ENCODE measurements at places on chromosomes 12 and 14. TPM values are rescaled to one million over a fixed set of nuclear protein-coding genes. Genes with fewer than 3 reads are reported as not detected.

GPHN gene
- polyA plus RNA-seq, result 1.3 TPM

IL26 gene
- polyA plus RNA-seq, result not detected

CLEC6A gene
- polyA plus RNA-seq, result 3.4 TPM

- no peaks in the 10 kb centered on the region for H3K36me3 ChIP-seq
- no peaks in the 10 kb centered on the region for H3K27me3 ChIP-seq
- H3K4me1 ChIP-seq, result no peaks in the 10 kb centered on the region
- no peak overlapping the region for H3K27ac ChIP-seq
These were observed 16.7 kb upstream of the PRKCH start for GRCh38 chr14:61304688-61305087.

DNA sequence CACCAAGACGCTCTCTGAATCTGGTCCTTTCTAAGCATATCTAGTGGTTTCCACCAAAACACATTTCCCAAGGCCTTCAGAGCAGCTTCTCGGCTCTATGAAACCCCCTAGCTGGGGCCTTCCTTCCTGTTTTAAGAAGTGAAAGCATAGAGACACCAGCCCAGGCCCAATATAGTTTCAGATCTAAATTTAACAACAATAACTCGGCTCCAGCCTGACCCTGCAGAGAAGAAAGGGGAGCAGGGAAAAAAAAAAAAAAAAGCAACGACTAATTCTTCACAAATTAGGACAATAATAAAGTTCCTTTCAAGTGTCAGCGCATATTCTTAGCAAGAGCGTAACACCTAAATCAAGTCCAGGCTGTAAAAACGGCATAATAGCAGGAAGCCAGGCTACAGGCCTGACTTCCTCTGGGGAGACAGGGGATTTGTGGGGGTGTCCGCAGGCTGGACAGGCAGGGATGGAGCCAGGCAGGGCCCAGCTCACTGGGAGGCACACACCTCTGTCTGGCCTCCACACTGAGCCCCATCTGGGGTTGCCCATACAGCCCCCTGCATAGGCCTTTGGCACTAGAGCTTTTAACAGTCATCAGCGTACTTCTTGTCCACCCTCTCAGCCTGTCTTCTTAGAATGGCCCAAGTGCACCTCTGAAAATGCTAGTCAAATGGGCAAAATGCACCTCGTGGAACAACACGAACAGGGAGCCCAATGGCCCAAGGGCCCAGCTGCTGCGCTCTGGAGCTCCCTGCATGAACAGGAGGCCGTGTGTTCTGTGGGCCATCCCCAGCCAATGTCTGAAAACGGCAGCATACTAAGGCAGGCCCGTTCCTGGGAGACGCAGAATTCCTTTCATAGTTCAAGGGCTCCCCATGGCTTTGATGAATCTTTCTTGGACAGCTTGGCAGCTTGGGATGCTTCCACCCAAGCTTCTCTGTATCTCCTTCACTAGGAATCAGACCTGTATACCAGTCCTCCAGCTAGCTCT is 772.9 kb downstream of the MED13L start:
- no peaks in the 10 kb centered on the region for H3K4me1 ChIP-seq
- DNase-seq, result no peak
- no peak overlapping the region for H3K27ac ChIP-seq
- H3K27me3 ChIP-seq, result no peaks in the 10 kb centered on the region

- H3K36me3 ChIP-seq, result no peaks in the 10 kb centered on the region
- H3K4me3 ChIP-seq, result no peak overlapping the region
- no peaks in the 10 kb centered on the region for H3K27me3 ChIP-seq
- DNase-seq, result no peak
- H3K27ac ChIP-seq, result no peak overlapping the region
These were observed 5.9 kb upstream of the APOLD1 start for GRCh38 chr12:12779529-12779928.

GRCh38 chr12:46005151-46005797 is 14.9 kb upstream of the SCAF11 start:
- no peaks in the 10 kb centered on the region for H3K27me3 ChIP-seq
- H3K27ac ChIP-seq, result no peak overlapping the region
- H3K4me1 ChIP-seq, result no peaks in the 10 kb centered on the region
- H3K4me3 ChIP-seq, result no peak overlapping the region
- DNase-seq, result no peak
- no peaks in the 10 kb centered on the region for H3K36me3 ChIP-seq

DNA sequence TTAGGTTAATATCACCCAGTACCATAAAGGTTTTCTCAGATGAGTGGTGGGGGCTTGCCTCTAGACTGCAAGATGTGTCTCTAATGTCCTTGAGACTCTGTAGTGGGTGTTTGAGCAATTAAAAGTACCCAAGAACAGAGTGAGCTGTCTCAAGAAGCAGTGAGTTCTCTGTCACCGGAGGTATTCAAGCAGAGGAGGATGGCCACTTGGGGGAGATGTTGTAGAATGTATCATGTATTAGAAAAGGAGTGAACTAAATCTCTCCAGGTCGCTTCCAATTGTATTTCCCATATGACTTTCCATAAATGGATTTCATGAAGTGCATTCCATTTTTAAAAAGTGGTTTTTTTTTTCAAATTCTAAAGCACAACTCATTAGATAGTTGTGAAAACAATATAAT is 35.0 kb downstream of the SLC17A8 start:
- H3K4me1 ChIP-seq, result no peaks in the 10 kb centered on the region
- H3K27me3 ChIP-seq, result no peaks in the 10 kb centered on the region
- no peak overlapping the region for H3K27ac ChIP-seq
- no peak for DNase-seq

DNA sequence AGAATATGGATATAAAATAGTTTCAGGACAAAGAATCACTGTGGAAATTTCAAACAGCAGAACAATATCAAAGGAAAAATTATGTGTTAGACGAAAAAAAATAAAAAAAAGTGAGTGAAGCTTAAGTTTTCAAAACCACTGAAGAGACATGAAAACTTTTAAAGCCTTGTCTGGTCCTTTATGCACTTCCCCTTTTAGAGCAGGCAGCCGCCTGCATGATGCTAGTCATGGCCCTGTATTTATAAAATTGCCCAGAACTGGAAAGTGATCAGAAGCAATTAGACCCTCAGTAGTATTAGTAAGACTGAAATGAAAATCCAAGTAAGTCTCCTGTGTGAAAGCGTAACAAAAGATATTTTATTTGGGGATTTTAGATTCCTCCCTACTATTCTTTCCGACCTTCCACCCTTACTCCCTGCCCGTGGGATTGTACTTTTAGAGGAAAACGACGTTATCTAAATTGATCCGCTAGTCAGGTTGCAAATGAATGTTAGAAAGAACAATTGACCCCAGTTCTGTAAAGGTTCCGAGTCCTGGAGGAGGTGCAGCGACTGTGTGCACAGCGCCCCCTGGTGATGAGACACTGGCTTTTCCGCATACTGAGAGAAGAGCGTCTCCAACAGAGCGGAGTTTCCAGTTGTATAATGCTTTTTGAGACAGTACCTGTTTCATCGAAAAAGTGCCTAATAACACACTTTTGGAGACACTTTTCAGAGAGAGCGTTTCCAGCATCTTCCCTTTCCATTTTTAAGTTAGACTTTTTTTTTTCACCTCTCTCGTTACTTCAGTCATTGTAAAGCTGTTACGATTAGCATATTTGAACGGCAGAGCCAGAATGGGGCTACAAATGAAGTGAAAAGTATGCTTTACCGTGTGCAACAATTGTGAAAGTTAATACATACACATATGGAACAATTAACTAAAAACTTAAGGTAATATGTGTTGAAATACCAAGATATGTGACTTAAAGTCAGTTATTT is 12.4 kb downstream of the MGST1 start:
- DNase-seq, result peak; percentile 66
- H3K36me3 ChIP-seq, result peaks cover 82% of the 10 kb centered on the region
- no peaks in the 10 kb centered on the region for H3K27me3 ChIP-seq
- peak overlapping the region; percentile 46 for H3K27ac ChIP-seq

DNA sequence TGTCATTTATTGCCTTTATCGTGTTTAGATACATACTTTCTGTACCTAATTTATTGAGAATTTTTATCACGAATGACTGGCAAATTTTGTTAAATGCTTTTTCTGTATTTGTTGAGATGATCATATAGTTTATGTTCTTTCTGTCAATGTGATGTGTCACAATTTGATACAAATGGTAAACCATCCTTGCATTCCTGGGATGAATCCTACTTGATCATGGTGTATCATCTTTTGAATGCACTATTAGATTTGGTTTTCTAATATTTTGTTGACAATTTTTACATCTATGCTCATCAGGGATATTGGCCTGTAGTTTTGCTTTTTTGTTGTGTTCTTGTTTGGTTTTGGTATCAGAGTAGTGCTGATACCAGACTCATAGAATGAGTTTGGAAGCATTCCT is 185.1 kb downstream of the NUBPL start:
- no peak for DNase-seq
- no peaks in the 10 kb centered on the region for H3K36me3 ChIP-seq
- H3K4me1 ChIP-seq, result no peaks in the 10 kb centered on the region
- H3K27ac ChIP-seq, result no peak overlapping the region
- H3K4me3 ChIP-seq, result no peak overlapping the region
- no peaks in the 10 kb centered on the region for H3K27me3 ChIP-seq

DNA sequence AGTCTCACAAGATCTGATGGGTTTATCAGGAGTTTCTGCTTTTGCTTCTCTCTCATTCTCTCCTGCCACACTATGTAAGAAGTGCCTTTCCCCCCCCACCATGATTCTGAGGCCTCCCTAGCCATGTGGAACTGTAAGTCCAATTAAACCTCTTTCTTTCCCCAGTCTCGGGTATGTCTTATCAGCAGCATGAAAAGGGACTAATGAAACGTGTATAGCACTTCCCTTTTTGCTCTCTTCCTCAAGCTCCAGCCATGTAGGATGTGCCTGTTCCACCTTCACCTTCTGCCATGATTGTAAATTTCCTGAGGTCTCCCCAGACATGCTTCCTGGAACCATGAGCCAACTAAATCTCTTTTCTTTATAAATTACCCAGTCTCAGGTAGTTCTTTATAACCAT is 7.0 kb upstream of the CRACR2A start:
- no peaks in the 10 kb centered on the region for H3K36me3 ChIP-seq
- no peak overlapping the region for H3K27ac ChIP-seq

DNA sequence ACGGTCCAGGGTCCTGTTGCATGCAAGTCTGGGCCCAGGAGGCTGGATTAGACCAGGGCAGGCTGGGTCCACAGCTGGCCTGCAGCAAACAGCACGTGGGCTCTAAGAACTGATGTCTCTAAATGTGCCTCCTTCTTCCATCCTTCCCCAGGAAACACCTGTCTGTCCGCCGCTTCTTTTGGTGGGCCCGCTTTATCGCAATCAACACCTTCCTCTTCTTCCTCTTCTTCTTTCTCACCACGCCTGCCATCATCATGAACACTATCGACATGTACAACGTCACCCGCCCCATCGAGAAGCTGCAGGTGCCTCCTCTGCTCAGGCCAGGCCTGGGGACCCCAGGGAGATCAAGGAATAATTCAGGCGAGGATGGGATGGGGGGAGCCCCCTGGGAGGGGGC is 28.3 kb downstream of the NGB start:
- no peak for DNase-seq
- no peaks in the 10 kb centered on the region for H3K4me1 ChIP-seq
- no peaks in the 10 kb centered on the region for H3K36me3 ChIP-seq
- no peak overlapping the region for H3K4me3 ChIP-seq

DNA sequence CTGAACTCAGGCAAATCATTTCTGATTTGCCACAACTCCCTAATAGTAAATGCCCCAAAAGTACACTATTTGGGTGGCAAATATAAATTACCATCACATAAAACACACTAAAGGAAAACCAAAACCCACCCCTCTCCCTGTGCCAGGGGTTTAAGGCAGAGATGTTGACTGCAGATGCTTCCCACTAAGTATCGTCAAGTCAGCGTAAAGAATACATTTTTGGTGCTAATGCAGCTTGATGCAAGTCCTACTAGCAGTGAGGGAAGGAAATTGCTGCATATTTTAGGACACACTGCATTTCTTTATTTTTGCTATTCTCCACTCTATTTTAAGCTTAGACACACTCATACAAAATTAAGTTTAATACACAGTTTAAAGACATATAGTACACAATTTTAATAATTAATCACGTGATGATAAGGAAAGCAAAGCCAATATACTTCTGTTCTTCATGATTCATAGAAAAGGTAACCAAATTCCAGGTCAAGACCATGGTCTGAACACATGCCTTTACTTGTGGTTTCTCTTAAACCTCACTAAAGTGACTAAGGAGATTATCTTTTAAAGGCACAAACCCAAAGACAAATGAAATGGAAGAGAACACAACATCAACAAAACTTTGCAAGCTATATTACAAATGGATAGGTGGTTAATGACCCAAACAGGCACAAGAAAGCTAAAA is 162.2 kb downstream of the STXBP6 start:
- no peaks in the 10 kb centered on the region for H3K27me3 ChIP-seq
- DNase-seq, result no peak
- no peak overlapping the region for H3K4me3 ChIP-seq
- no peaks in the 10 kb centered on the region for H3K36me3 ChIP-seq

- peaks cover 18% of the 10 kb centered on the region for H3K36me3 ChIP-seq
- peak; percentile 40 for DNase-seq
- H3K4me3 ChIP-seq, result peak within 1 kb of the TSS; percentile 95
These were observed at the start of gene ARHGEF40 for GRCh38 chr14:21070083-21070609. Gene ARHGEF40 (plus strand): TSS chr14:21070304. CDS start chr14:21070397, 93 bp downstream.

GRCh38 chr14:100362311-100362927 is 39.3 kb downstream of the SLC25A47 start:
- no peaks in the 10 kb centered on the region for H3K4me1 ChIP-seq
- peaks cover 99% of the 10 kb centered on the region for H3K36me3 ChIP-seq
- peak overlapping the region; percentile 16 for H3K27ac ChIP-seq
- DNase-seq, result no peak

DNA sequence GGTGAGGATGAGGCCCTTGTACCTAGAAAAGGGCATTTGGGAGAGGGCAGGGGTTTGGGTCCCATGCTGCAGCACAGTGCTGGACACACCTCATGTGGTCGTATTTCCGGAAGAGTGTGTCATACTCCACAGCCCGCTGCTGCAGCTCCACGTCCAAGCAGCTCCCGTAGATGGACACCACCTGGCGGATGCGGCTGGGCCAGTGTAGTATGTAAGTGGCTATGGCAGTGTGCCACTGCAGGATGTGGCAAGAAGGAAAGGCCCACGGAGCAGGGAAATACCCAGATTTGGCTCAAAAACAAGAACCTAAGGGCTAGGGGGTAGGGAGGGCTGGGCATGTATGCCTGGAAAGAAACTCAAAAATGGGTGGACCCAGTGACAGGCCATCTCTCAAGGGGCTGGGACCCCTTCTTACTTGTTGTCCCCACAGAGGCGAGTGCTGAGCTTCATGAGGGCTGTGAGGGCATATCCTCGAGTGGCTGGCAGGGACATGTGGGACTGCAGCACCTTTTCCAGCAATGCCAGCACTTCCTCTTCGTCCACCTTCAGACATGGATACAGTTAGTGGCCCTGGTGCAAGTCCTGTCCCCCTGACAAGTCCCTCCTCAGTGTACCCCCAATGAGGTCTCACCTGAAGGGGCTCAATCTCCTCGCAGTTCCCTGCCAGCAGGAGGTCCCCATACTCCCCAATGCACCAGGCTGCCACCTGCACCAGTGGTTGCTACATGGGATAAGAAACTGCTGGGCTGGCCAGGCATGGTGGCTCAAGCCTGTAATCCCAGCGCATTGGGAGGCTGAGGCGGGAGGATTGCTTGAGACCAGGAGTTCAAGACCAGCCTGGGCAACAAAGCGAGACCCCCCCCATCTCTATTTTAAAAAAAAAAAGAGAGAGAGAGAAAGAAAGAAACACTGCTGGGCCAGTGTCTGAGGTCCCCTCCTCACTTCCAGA is 5.4 kb downstream of the AP1G2 start:
- no peak for DNase-seq
- peaks cover 25% of the 10 kb centered on the region for H3K4me1 ChIP-seq
- H3K27ac ChIP-seq, result no peak overlapping the region
- no peaks in the 10 kb centered on the region for H3K27me3 ChIP-seq
- peaks cover 81% of the 10 kb centered on the region for H3K36me3 ChIP-seq

GRCh38 chr14:53295985-53296582 is 143.0 kb upstream of the DDHD1 start:
- DNase-seq, result peak; percentile 35
- H3K27me3 ChIP-seq, result no peaks in the 10 kb centered on the region
- no peak overlapping the region for H3K27ac ChIP-seq
- no peaks in the 10 kb centered on the region for H3K4me1 ChIP-seq
